ENCODE measurements at places on chromosomes 4 and X.

- peak; percentile 18 for DNase-seq
These were observed 381.5 kb upstream of the GALNT7 start for GRCh38 chr4:172787111-172787510.

GRCh38 chrX:39903937-39904336, 193.8 kb downstream of the BCOR start:
- no peak for DNase-seq

DNA sequence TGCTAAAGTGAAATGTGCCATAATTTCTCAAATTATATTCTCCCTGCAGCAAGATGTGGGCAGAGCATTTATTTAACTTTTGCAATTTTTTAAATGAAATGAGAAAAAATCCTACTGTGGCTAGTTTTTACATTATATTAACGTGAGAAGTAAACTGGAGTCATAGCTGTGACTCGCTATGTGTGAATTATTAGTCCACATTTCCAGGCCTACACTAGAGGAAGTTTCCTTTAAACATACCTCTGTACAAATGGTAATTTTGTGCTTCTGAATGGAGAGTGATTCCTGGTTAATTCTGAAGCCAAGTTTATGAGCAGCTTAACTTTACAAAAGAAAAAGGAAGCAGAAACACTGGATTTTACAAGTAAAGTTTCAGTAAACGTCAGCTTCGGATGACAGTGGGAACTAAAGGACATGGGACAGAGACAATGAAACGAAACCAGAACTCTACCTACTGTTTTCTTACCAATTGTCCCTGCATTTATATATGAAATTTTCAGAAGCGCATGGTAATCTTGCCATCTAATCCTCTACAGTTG, 72.4 kb downstream of the FBXO8 start:
- DNase-seq = no peak

- no peak for DNase-seq
These were observed 236.0 kb downstream of the GPC3 start for GRCh38 chrX:133749370-133749769.

- no peak for DNase-seq
These were observed 121.0 kb upstream of the MYOZ2 start for GRCh38 chr4:119014658-119015057.

DNA sequence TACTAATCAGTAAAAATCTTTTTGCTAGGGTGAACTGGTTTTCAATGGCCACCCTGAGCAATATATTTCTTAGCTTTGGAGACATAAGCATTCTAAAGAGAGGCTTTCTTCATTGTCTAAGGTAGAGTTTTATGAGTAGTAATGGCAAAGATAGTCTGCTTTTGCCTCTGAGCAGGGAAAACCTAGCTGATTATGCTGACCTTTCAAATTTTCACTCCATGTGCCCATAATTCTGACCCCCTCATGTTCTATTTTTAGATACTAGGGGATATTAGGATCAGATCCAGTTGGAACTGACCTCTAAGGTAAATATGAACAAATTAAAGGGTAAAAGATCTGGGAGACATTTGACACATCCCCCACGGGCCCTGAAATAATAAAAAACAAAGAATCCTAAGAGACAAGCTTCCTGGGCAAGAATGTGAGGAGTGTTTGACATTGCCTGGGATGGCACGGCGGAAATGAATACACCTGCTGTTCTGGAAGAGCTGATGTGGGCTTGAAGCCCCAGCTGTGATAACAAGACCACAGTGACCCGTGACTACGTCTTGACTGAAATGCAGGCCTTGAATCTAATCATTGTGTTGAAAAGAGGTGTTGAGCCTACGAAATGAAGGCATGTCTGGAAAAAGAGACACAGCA, 392.1 kb upstream of the FRG1 start:
- no peak for DNase-seq

GRCh38 chrX:106716004-106716403, 10.5 kb upstream of the RNF128 start:
- DNase-seq = no peak

Data from suppressor macrophage (primary cell).